ENCODE measurements at places on chromosomes 16 and 17. TPM values are rescaled to one million over a fixed set of nuclear protein-coding genes. Genes with fewer than 3 reads are reported as not detected.

Gene EPX
- not detected for total RNA-seq

Gene CEMP1
- not detected for total RNA-seq

Gene SLC13A2
- total RNA-seq: not detected

Gene KRTAP2-2
- total RNA-seq: not detected

Gene ARHGAP44
- 31.0 TPM for total RNA-seq

Gene SDR42E2
- not detected for total RNA-seq

Gene MYO1D
- total RNA-seq: 67.0 TPM

Gene ERN2
- total RNA-seq: not detected
